ENCODE measurements at places on chromosomes 1 and 21.

GRCh38 chr21:29190923-29191331, 60.5 kb downstream of the MAP3K7CL start:
- DNase-seq, result no peak

GRCh38 chr1:66197785-66198184, 336.2 kb upstream of the SGIP1 start:
- no peak for DNase-seq

DNA sequence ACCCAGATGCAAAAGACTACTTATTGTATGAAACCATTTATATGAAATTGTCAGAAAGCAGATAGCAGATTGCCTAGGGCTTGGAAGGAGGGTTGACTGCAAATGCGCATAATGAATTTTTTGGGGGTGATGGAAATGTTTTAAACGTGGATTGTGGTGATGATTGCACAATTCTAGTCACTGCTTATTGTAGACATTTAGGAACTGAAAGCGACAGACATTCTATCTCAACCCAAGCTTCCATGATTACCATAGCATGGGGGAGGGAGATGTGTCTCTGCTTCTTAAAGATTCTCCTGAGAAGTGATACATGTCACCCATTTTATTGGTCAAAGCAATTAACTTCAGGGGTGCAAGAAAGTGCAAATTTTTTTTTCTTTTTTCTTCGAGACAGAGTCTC, 2.8 kb upstream of the MTF2 start:
- DNase-seq, result no peak

DNA sequence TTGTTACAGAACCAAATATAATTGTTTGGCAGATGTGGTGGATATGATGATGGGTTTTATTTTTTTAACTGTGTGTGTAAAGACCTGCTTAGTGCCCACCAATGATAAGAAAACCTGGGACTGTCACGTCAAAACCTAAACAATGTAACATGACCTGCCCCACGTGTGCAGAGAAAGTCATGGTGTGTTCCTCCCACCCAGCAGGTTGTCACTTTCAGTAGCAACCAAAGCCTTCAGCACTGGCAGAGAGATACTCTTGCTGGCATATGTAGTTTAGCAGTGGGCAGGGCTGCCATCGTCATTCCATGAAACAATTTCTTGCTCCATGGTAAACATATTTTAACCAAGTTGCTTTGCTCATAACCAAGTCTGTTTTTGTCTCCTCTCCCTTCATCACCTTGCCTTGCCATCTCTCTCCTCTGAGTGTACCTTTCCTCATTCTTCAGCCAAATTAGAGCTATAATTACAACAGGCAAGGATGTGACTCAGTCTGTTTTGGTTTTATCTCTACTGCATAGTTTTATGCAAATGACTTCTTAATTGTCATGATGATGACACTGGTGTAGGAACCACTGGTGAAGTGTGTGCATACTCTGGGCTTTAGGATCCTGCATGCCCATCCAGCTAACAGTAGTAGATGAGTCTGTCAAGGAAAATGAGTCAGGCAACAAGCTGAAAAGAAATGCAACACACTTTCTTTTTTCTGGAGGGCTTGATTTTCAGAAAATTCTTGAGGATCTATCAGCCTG, 150.3 kb downstream of the EDEM3 start:
- DNase-seq, result no peak

GRCh38 chr1:205470131-205470530, 14.3 kb upstream of the BLACAT1 start:
- no peak for DNase-seq

- DNase-seq, result no peak
These were observed 976.1 kb downstream of the LTN1 start for GRCh38 chr21:28016571-28016970.

GRCh38 chr1:246306415-246307037, 200.6 kb downstream of the SMYD3 start:
- no peak for DNase-seq

DNA sequence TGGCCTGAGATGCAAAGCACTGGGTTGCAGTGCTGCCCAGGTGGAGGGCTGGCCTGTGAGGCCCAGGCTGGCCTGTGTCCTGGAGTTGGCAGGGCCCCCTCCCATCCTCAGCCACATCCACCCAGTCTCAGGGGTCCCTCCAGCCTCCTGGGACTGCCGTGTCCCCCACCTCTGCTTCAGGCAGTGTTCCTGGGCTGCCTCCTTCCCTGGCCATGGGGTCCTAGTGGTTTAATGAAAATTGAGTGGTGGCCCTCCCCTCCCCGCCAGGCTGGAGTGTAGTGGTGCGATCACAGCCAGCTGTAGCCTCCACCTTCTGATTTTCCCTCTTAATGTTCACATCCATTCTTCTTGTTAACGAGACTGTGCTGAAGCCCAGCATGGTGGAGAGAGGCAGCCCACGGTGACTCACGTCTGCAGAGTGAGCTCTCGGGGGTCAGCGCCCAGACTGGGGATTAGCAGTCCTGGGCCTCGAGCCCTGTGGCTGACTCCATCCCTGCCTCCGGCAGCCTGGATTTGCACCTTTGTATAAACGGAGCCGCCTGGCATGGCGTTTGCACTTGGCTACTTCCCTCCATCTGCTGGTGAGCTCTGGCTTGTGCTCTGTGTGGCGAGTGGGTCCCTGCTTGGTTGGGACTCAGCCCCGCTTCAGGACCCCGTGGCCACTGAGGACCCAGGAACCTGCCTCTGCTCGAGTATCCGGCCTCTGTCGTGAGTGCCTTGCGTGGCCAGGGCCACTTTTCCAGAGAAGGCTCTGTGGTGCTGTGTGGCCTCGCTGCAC, 6.9 kb downstream of the MIB2 start:
- DNase-seq, result no peak

DNA sequence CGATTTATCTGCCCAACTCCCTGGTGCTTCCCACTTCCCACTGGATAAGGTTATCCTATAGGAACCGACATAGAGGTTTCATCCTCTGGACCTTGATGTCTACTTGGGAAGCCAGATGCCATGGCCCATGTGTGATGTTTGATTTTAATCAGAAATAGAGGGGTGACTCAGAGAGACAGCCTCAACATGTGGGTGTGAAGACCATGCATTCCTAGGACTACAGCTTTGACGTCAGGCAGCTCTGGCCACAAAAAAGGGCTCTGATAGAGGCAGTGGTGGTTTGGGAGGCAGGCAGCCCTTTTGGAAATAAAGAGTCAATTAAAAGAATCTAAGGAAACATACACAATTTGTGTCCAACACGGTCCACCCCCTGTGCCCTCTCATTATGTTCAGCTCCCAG, 5.2 kb upstream of the SH2D2A start:
- no peak for DNase-seq

All from mesenteric fat pad (tissue), 1 donor.